ENCODE measurements at places on chromosomes 1 and 21.
A peak's percentile ranks its signal among the peaks of the same experiment; 100 is the strongest.

DNA sequence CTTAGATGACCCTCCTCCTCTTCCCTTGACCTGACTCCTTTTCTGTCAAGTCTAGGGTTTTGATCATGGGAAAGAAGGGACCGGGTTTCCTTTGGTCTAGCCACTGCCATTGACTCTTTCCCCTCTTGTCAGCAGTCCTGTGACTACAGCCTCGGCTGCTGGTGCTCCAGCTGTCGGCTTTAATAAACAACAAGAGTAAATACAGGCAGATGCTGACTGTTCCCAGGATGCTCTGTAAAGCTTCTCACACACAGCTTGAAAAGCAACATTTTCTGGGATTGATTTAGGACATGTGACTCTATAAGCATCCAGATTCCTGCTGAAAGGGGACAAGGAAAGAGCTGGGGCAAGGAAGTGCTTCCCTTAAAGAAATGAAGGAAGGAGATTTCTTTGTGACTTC is 53.5 kb upstream of the CTTNBP2NL start:
- no peak for DNase-seq

GRCh38 chr1:45211076-45211475 is 4.7 kb upstream of the ZSWIM5 start:
- no peak for DNase-seq

- no peak for DNase-seq
Observed at GRCh38 chr1:25559031-25559430, 15.6 kb downstream of the LDLRAP1 start.

DNA sequence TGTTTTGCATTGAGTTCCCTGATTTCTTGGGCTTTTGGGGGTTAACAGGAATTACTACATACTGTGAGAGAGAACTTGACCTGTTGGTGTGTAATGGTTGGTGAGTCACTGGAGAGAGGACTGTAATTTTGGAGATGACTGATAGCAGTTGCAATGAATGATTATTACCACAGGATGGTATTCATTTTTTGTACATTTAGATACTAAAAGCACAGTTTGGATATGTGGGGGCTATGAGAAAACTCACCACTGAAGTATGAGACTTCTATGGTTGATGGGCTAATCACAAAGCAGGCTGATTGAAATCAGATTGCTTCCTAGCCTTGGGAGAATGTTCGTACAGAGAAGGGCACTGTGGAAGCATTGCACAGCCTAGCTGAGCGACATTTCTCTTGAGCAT is 1571.3 kb upstream of the PRMT6 start:
- peak; percentile 92 for DNase-seq

DNA sequence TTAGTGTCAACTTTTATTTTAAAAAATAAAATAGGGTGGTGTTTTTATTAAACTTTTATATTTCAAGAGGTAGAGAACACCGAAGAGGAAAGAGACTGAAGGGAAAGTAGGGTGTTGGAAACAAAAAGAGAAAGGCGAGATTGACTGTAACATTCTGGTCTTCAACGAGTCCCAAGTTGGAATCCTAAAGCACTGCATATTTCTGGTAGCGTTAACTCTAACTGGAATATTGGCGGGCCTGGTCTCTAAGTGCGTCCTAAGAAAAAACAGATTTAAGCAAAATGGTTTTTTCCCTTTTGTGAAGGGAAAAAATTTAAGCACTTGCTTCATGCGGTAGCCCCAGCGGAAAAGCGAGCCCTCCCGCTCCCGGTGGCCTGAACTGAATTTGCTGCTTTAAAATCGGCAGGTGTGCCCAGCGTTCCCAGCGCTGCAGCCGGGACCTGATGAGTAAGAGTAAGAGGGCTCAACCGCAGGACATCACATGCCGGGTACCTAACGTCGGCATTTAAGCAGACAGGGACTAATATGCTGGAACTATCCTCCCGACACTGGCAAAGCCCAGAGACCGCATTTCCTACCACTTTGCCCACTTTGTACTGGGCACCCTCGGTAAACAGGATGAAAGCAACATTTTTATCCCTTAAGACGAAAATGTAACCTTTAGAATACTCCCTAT is 30.5 kb upstream of the NFIA start:
- no peak for DNase-seq

GRCh38 chr21:46093668-46094400 is 4.1 kb upstream of the COL6A2 start:
- DNase-seq: no peak

GRCh38 chr1:92882819-92883218 is 51.0 kb downstream of the RPL5 start:
- no peak for DNase-seq

GRCh38 chr1:214912127-214912526 is 170.4 kb upstream of the KCNK2 start:
- no peak for DNase-seq

- no peak for DNase-seq
Observed at GRCh38 chr21:43374228-43374885, 52.6 kb downstream of the SIK1 start.

- no peak for DNase-seq
Observed at GRCh38 chr1:39954324-39954869, 548 bp upstream of the MFSD2A start.

DNA sequence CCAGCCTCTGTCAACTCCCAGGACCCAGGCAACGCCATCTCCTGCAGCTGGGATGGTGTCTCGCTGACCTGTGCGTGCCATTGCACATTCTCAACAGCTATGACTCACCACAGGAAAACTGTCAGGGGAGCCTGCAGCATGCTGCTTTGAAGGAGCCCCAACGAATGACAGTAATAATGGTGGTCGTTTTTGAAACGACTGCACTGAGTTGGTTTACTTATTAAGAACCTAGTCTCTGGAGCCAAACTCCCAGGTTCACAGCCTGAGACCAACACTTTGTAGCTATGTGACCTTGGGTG is 21.6 kb downstream of the TCEA3 start:
- DNase-seq: no peak

- DNase-seq: no peak
Observed at GRCh38 chr1:151716771-151717631, at the start of gene CELF3. Gene CELF3, minus strand, starts transcription at chr1:151716803. Its CDS starts 783 bp downstream, at chr1:151716020.

DNA sequence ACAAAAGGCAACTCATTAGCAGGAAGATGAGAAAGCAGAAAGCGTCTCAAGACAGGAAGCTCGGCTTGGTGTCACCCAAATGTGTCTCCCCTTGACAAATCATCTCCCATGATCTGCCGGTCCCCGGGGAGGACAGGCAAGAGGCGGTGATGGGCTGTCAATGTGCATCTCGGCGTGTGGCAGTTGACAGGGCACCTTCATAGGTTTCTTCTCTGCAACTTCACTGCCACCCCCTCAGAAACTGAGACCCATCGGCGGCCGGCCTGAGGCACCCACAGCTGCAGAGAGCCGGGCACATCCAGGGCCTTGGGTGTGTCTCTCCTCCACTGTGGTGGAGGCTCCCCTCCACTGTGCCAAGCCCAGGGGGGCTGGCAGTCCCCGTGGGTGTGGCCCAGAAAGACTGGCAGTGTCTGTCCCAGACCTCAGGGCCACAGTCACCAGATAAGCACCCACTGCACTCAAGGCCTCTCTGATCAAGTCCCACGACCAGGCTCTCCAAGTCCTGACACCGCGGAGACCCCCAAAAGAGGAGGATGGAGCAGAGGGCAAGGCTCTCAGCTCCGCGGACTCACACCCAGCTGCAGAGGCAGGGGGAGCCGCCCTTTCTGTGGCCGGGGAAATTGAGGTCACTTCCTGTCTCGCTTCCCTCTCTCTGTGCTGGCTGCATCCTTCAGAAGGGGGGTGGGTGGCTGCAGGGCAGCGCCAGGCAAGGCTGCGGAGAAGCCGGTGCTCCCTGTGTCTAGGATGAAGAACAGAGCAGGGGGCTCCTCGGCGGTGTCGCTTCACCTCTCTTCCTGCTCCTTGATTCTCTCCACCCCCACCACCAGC is 39.6 kb upstream of the LBR start:
- DNase-seq: no peak

GRCh38 chr1:216902669-216903381 is 179.6 kb upstream of the ESRRG start:
- no peak for DNase-seq

GRCh38 chr1:39282537-39283216 is 78.2 kb downstream of the MACF1 start:
- no peak for DNase-seq

- DNase-seq: no peak
Observed at GRCh38 chr1:116877141-116877818, 32.4 kb upstream of the PTGFRN start.

- no peak for DNase-seq
Observed at GRCh38 chr1:19250629-19251304, 557 bp downstream of the EMC1 start.

DNA sequence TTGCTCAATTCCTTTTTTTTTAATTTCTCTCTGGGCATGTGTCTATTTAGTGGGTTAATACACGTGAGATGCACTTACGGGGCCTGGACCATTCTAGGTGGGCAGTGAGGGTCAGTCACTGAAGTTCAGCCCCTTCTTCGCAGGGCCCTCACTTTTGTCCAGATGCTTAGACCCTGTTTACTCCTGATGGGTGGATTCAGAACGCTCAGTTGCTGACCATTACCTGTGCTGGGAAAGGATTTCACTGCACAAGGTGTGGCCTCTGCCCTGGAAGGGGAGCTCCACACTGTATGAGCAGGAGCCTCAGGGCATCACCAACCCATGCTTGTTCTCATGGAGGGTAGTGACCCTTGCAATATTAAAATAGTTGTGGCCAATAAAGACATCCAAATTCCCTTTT is 4.5 kb downstream of the PRAMEF12 start:
- DNase-seq: no peak

- no peak for DNase-seq
Observed at GRCh38 chr1:18919956-18920355, 17.6 kb upstream of the ALDH4A1 start.

DNA sequence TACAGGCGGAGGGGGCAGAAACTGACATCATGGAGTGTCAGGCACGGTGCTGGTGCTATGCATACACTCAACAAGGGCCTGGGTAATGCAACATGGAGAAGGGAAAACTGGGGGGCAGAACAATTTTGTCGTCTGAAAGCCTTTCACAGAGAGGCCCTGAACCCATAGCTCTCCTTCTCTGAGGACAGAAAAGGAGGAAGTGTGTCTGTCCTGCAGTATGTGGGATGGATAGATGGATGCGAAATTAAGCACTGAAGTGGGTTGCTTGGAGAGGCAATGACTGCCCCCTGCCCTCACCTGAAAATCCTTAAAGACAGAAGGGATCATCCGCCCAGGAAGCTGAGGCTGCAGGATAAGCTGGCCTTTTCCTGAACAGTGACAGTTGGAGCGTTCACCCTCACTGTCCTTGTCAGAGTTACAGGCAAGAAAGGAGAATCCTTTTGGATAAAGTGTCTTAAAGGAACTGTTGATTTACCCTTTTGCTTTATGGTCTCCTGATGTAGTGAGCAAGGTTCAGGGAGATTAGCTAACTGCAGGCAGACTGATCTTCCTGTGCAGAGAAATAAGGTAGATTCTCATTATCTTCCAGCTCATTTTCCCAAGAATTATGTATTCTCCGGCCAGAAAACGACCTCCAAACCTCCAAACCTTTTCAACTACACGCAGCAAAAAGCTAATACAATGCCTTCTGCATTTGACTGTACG is 1.6 kb upstream of the FAM20B start:
- DNase-seq: no peak

DNA sequence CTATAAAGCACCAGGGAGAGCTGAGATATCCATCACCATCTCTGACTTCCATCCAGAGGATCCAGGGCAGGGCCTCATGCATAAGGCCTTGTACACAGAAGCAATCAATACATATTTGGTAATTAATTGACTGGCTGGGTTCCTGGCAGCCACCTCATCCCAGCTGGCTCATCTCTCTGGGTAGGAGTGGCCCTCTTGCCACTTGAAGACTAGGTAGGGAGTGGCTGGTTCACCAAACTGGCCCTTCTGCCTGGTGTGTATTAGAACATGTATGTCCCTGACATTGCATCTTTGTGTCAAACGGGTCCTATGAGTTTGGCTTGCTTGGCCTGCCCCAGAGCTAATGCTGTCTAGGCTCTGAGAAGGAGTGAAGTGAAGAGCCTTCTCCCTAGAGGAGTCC is 11.8 kb downstream of the NUAK2 start:
- DNase-seq: no peak

- no peak for DNase-seq
Observed at GRCh38 chr1:169493251-169493650, 7.5 kb upstream of the SLC19A2 start.

DNA sequence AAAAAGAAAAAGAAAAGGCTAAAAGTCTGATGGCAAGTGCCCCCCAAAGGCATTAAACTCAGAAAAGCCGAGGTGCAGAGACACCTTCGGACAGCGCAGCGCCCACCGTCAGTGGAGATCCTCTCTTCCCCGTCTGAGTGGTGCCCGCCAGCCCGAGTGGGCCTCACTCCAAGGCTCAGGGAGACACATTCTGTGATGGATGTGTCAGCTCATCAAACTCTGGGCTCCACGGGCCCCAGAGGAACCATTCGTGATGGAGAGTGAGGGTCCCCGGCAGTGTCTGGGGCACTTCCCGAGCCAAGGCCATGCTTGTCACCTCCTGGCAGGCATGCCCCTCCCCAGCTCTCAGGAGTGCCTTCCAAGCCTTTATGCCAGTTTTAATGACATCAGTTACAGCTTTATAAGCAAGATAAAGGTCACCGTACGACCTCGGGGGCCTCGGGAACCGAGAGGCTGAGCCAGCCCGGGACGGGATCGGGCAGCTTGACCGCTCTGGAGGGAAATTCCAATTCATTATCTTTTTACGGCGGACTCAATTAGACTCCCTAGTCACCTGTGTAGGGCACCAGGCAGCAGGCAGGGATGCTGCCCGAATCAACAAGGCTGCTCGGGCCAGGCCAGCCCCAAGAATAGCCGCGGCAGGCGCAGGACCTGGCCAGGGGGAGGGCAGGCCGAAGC is 49.5 kb downstream of the MORN1 start:
- DNase-seq: no peak

DNA sequence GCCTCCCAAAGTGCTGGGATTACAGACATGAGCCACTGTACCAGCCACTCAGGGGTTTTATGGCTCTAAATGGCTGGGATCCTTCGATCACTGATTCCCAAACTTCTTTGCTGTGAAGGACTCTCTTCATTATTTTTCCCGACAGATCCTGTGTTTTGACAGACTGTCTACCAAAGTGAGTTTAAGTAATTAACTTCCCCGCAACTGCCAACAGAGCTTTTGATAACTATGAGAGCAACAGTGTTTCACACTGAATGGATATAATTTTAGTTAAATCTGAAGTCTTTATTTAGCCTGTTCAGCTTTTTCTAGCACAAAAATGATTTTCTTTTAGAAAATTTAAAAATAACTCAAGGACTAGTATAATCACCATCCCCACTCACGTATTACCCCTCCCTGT is 12.6 kb upstream of the RABIF start:
- DNase-seq: no peak

DNA sequence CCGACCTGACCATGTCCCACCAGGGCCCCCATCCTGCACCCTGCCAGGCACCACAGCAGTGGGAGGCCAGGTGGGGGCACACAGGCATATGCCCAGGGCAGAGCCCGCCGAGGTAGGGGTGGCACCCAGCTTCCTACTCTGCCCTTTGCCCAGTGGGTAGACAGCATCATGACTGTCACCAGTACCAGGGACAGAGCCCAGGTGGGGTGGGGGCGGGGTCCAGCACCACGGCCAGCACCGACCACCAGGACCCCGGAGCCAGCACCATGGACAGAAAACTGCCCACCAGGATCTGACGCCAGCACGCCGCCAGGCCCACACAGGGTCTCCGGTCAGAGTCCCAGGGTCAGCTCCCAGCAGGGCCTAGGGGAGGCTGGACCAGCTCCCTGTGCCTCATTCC is 3.8 kb downstream of the TAS1R3 start:
- no peak for DNase-seq

GRCh38 chr1:240031414-240031813 is 60.3 kb upstream of the FMN2 start:
- peak; percentile 23 for DNase-seq

GRCh38 chr1:157173900-157174410 is 35.8 kb upstream of the ETV3 start:
- DNase-seq: no peak

- no peak for DNase-seq
Observed at GRCh38 chr1:166479052-166479631, 312.3 kb upstream of the FAM78B start.

Data from fibroblast of skin of left biceps (primary cell).